CD4-positive, alpha-beta memory T cell (primary cell): ENCODE measurements at places on chromosomes 7 and 10. TPM values are rescaled to one million over a fixed set of nuclear protein-coding genes. Genes with fewer than 3 reads are reported as not detected.
A peak's percentile ranks its signal among the peaks of the same experiment; 100 is the strongest.

Gene GNGT1
- polyA plus RNA-seq: not detected

Gene PRSS37
- polyA plus RNA-seq: not detected

- DNase-seq: peak; percentile 24
Measured at GRCh38 chr10:80144696-80145131, 12.2 kb downstream of the PLAC9 start.

- no peak for DNase-seq
Measured at GRCh38 chr7:135650831-135651573, 11.3 kb upstream of the STMP1 start.

DNA sequence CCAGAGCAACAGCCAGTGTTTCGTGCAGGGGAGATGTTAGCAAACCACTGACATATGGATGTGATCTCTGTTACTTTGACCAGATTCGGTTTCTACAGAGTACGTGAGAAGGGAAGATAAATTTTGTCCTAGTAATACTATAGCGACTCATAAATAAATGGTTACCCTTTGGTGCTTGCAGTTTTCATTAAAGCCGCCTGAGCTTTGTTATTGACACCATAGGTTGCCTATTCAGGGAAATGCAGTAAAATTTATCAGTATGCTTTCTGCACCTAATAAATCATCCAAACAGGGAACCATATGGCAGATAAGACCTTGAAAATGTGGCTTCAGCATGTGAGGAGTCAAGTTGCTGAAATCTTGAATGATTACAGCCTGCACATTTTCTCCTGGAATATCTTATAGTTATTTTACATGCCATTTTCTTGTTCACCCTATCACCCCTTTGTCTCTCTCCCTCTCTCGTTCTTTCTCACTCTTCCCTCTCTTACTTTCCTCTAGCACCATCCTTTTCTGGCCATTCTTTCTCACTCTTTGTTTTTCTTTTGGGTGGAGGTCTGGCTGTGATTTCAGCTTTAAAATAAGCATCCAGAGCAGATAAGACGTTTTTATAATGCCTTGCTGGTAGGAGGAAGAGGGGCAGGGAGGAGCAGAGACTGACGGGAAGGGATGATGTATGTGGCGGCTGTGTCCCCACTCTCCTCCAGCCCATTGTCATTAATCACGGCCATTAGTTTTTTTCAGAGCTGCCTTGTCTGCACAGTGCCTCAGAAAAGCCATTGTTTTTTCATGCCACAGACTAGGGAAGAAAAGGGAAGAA, 182.5 kb downstream of the LRMDA start:
- no peak for DNase-seq

DNA sequence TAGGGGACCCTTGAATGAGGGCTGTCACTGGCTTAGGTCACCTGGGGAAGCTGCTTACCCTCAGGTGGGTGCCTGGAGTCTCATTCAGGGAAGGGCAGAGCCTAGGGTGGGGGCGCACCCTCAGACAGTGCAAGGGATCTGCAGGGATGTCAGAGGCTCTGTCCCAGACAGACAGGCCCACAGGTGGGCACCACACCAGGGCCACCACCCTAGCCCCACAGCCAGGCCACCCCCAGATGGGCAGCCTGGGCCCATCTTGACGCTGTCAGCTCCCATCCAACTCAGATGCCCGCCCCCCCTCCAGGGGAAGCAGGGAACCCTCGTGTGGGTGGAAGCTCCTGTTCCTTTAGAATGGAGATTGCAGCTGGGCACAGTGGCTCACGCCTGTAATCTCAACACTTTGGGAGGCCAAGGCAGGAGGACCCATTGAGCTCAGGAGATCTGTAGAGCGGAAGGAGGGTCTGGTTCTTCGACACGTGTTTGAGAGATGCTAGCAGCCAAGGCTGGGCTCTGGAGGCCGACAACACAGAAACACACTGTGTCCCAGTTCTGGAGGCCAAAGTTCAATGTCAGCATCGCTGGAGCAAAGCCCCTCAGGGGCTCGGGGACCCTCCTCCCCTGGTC, 58.5 kb upstream of the DNAJB6 start:
- no peak for DNase-seq
